ENCODE measurements at places on chromosomes 6 and 20. TPM values are rescaled to one million over a fixed set of nuclear protein-coding genes. Genes with fewer than 3 reads are reported as not detected.

Gene EGFL8
- total RNA-seq = 9.1 TPM

Gene PNLDC1
- total RNA-seq = 0.23 TPM

Gene GNMT
- 2.3 TPM for total RNA-seq

Gene SPATA25
- 4.6 TPM for total RNA-seq

Gene HSPA12B
- 20.4 TPM for total RNA-seq

Gene SLC4A11
- 0.11 TPM for total RNA-seq

Gene FNDC1
- total RNA-seq = 1.2 TPM

Gene PET117
- 28.4 TPM for total RNA-seq

Gene BNIP5
- not detected for total RNA-seq

Gene TRIM15
- 0.42 TPM for total RNA-seq

Gene SLC22A16
- not detected for total RNA-seq

Gene FAM209A
- total RNA-seq = not detected

Gene COL12A1
- total RNA-seq = 439 TPM

Gene CDH22
- total RNA-seq = 0.42 TPM

Gene ASIP
- not detected for total RNA-seq

Gene PNPLA1
- total RNA-seq = not detected

Gene PI16
- 44.8 TPM for total RNA-seq

Gene BPIFB2
- not detected for total RNA-seq

Gene ABCF1
- total RNA-seq = 55.1 TPM

Gene PRL
- total RNA-seq = not detected

Gene PIM1
- total RNA-seq = 26.0 TPM

Gene PGC
- not detected for total RNA-seq

Gene ADA
- 18.4 TPM for total RNA-seq

Gene NRN1
- total RNA-seq = 17.6 TPM

Gene HSPA1L
- 3.1 TPM for total RNA-seq

Gene COL20A1
- not detected for total RNA-seq

Gene MCCD1
- not detected for total RNA-seq
